RWPE2 (cell line): ENCODE measurements at places on chromosomes 11 and 22.

DNA sequence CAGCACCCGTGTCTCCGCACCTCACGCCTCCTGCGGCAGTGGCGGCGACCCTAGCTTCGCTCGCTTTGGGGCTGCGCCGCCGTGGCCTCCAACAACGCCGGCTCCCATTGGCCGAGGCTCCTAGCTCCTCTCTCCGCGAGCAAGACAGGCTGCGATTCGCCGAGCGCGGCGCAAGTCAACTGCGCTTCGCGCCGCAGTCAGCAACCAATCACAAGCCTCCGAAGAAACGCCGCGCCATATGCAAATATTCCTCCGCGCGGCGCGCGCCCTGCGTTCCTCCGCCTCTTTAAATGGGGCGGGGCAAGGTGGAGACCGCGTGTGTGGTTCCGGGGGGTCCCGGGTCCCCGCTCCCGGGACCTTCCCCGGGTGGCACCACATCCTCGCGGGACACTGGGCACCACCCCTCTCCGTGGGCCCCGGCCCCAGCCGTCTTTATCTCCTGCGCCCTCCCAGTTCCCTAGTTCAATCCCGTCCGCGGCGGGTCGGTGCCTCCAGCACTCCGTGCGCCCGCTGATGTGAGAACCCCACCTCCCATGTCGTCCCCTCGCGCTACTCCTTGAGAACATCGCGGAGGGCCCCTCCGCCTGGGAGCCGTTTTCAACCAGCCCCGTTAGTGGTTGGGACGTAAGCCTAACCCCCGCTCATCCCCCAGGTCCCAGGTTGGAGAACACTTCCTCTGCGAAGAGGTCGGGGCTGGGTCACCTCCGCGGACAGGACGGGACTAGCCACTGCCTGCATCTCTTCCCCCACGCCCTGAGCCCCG is at the start of gene NAP1L4:
NAP1L4 (minus strand) TSS at position 96 of the 763 bp plus-strand sequence. CDS start 13,109 bp downstream, outside the sequence.
- peak; percentile 98 for DNase-seq

DNA sequence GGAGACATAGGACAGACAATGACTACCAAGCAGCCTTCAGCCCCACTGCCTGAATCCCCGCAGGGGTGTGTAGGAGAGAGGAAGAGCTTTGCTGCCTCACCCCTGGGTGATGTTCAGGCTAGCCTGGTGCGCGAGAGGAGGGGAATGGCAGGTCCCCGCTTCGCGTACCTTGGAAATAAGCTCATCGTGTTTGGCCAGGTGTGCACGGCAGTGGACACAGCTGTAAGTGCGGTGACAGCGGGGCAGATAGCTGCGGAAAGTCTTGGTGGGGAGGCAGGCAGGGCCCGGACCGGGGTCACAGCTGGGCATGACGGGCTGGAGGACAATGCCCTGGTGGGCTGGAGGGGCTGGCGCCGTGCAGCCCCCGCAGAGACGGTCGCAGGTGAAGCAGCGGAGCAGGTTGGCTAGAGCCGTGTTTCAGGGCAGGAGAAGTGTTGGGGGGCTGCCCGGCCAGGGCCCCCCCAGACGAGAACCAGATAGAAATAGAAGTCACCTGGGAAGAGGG is 2.9 kb downstream of the YPEL4 start:
- no peak for DNase-seq

DNA sequence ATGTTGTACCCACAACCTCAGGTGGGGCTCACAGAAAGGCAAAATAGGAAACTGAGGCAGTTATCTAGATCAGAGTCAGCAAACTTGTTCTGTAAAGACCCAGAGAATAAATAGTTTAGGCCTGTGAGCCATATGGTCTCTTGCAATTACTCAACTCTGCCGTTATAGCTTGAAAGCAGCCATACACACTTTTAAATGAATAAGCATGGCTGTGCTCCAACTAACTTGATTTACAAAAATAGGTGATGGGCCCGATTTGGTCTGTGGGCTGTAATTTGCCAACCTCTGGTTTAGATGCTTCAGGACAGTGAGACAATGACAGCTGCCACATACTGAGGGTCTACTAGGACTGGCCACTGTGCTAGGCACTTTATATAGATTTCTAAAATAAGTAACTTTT is 198.8 kb upstream of the NARS2 start:
- no peak for DNase-seq

DNA sequence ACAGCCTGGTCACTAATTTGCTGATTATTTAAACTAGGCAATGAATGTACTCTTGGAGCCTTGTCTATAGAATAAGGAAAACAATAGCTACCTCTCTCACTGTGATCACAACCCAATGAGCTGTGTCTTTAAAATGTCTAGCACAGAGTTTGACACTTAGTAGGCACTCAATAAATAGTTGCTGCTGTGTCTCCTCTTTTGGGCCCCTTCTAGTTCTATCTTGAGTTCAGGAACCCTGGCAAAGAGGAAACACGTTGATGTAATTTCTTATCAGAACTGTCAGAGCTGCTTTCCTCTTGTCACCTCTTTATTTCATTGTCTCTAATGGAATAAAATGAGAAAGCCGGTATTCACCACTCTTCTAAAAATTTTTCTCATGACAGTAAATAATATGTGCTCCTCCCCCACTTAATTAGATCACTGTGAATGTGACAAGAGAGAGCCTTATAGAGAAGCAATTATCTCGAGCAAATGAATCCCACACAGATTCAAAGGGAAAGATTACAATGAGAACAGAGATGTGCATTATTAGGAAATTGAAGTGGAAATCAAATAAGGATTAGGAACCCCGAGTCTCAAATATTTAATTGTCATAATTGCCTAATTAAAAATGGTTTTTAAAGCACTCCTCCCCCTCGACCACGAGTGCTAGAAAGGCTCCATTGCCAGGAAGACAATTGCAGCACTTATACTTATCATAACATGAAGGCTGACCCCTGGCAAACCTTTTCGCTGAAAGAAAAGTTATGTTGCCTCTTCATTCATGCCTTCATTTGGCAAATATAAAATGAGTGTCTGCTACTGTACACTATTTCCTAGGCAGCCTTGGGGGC is 175.0 kb upstream of the BDNF start:
- no peak for DNase-seq

DNA sequence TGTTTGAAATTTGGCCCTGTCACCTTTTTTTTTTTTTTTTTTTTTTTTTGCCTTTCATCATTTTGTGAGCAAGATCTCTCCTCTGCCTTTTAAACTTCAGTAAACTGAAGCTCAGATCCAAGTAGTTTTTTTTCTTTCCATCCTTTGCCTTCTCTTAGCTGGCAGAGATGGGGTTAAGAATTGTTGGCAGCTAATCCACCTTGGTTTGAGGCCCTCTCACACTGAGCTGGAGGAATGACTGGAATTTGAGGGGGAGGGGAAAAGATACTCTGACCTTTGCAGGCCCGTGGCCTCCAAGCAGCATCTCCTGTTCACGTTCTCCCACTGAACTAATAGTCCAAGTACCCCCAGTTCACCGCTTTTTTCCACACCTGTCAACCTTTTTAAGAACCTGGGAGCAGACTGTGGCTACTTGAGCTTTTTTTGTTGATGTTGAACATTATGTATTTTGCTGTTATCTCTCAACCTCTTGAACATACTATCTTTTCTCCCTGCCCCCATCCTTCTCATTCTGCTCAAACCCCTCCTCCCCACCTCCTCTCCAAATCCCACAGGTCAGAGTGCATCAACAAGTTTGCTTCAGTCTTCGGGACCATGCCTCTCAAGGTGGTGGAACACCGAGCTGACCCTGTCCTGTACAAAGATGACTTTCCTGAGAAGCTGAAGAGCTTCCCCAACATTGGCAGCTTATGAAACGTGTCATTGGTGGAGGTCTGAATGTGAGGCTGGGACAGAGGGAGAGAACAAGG is 66.2 kb downstream of the ALX4 start:
- no peak for DNase-seq

DNA sequence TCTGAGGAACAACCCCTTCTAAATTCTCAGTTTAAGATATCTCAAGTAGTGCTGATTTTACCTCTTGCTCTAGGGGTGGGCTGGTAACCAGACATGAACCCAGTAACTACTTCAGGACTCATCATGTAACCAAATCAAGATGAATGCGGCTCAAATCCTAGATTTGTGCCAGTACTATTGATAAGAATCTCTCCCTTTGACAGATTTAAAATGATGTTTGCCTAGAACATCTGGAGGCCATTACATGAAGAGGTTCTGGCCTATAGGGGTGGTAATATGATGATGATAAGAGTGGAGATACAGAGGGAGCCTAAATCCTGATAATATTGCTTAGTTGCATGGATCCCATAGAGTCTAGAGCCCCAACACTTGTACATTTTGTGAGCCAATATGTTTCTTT is 672.6 kb upstream of the ANO5 start:
- no peak for DNase-seq

DNA sequence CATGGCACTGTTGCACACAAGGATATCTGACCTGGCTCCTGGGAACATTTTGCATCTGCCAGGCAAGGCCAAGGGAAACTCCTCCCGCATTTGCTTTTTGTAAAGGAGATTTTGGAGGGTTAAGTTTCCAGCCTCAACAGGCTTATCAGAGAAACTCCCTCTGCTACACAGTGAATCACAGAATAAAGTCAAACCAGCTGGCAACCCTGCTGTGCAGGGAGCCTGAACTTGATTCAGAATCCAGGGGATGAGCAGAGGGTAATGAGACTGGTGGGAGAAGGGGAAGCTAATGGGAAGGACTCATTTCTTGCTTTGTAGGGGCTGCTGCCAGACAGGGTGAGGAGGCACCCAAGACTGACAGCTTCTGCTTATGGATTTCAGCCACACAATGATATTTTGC is 185.3 kb upstream of the ISX start:
- DNase-seq = no peak

DNA sequence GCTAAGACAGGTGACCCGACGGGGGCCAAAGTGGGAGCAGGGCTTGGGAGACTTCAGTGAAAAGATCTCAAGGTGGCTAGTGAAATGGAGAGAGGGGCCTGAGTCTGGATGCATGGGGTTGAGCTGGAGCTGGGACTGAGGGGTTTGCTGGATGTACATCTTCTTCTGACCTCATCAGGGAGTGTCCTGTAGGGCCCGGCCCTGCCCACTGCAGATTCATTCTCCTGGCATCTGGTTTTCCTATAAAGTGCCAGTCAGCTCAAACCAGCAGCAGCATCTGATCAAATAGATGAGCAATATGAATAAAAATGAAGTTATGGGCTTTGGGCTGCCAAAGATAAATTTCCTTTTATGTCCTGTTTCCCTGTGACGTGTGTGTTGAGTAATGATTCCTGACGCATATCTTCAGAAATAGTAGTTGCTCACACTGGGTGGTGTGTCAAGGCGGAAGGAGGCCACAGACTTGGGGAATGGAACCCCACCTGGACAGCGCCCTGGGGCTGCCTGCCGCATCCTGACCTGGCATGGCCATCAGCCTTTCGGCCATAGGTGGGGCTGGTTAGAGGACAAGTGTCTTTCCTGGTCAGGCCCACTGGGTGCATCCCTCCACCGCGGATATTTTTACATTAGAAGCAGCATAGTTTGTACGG is 135.4 kb downstream of the OSBP2 start:
- DNase-seq = peak; percentile 94

DNA sequence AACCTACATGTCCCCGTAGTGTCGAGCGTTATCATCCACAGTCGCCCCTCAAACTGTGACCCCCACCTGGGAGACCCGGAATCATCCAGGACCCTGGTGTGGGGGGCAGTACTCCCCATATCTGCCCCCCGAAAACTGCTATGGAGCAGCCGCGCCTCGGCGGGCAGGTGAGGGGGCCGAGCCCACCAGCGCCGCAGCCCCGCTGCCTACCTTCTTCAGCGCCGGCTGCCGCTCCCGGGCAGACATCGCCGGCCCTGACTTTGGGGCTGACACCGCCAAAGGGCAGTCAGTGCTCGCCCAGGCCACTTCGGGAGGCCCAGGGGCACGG is 825 bp downstream of the ARHGAP20 start:
- DNase-seq = no peak

DNA sequence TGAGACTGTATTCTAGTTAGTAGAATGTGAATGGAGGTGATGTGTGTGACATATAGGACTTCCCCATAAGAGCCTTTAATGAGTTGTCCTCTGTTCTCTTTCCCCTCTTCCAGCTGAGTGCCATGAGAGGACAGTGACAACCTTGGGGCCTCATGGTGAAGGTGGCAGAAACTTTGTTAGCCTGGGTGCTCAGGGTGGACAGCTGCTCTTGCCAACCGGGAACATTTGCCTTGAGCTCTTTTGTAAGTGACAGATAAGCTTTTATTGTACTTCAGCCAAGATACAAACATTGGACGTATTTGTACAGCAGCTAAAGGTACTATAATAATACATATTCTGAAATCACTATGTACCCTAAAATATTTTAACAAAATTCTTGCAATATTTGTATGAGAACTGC is 33.0 kb upstream of the PLET1 start:
- DNase-seq = no peak

DNA sequence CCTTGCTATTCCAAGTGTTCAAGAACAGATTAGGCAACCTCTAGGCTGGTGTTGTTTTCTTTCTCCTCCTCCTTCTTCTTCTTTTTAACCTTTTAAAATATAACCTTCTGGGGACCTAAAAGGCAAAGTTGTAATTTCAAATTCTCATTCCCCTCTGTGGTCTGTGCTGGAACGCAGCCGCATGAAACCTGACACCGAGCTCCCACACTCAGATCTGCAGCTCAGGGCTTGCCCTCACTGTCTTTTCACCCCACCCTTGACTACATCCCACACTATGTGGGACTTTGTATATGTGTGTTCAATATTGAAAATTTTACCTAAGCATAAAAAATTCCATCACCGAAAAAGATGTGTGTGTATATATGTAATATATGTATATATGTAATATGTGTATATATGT is 62.0 kb upstream of the ARHGAP42 start:
- no peak for DNase-seq

- peak; percentile 25 for DNase-seq
Measured at GRCh38 chr11:6608011-6608410, 4.0 kb downstream of the TAF10 start.

- DNase-seq = no peak
Measured at GRCh38 chr11:120125024-120125423, 12.9 kb downstream of the TRIM29 start.

GRCh38 chr11:107653076-107653475 is 58.8 kb downstream of the SLN start:
- no peak for DNase-seq

- no peak for DNase-seq
Measured at GRCh38 chr11:123330071-123330470, 100.0 kb upstream of the GRAMD1B start.

- DNase-seq = no peak
Measured at GRCh38 chr11:134846328-134847082, 434.5 kb upstream of the B3GAT1 start.

GRCh38 chr11:472272-472671 is 22.2 kb downstream of the PTDSS2 start:
- peak; percentile 49 for DNase-seq

DNA sequence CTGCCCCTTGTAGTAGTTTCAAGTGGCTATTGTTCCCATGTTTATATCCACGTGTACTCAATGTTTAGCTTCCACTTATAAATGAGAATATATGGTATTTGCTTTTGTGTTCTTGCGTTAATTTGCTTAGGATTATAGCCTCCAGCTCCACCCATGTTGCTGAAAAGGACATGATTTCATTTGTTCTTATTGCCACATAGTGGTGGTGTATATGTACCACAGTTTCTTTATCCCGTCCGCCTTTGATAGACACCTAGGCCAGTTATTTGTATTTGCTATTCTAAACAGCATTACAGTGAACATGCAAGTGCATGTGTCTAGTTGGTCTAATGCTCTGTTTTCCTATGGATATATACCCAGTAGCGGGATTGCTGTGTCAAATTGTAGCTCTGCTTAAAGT is 6.8 kb downstream of the OR51B2 start:
- DNase-seq = no peak
